ENCODE measurements at places on chromosomes 13 and 19.

GRCh38 chr13:97261254-97262005 is 39.3 kb downstream of the MBNL2 start:
- no peak for DNase-seq

DNA sequence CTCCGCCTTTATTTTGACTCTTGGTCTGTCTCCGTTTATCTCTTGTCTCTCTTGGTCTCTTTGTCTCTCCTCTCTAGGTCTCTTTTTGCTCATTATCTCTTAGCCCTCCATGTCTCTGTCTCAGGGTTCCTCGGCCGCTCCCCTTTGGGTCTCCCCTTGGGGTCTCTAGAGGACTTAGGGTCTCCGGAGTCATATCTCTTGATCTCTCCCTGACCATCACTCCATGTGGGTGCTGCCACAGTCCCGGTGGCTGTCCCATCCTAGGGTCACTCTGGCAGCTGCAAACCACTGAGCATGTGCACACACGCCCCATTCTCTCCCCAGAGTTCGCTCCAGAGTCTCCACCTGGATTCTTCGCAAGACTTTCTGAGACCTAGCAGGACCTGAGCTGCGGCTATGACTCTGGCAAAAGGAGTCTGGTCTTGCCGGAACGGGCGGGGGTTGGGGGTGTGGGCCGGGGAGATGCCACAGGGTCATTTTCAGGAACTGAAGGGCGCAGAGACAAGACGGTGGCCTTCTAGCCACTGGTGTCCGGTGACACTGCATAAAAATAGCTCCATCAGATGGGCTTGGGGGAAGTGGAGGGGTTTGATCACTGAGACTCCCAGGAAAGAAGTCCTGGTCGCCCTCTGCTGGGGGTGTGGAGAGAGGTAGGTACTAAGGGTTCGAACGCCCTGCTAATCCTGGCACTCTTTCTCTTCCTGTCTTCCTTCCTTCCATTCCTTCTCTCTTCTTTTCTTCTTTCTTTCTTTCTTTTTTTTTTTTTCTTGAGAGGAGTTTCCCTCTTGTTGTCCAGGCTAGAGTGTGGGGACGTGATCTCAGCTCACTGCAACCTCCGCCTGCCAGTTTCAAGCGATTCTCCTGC is 1.2 kb upstream of the KCNA7 start:
- no peak for DNase-seq

DNA sequence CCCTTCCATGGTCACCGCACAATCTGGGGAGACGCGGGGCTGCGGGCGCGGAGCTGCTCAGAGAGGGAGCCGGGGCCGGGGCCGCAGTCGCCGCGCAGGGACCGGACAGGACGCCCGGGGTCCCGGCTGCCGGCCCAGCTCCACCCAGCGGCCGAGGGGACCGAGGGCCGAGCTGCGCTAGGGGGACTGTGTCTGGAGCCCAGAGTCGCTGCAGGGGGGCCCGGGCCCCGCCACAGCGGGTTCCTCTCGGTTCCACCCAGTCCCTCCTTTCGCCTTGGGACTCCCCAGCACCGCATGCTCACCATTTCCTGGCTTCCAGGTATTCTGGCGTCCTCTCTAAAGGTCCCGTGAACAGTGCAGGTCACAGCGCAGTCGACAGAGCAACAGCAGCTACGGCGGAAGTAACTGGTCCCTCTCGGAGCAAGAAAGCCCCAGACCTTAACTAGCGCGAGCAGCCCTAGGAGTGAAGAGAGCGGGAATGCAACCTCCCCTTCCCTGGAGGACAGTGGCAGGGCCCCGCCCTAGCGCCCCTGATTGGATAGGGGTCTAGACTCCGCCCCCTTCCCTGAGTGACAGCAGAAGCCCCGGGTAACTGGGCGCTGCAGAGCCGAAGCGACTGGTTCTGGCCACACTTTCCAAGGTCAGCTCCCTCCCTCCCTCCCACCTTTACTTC is at the start of gene ZNF878:
ZNF878 (minus strand) TSS at position 465 of the 673 bp plus-strand sequence; CDS start at position 305, 160 bp downstream.
- no peak for DNase-seq

GRCh38 chr13:35984287-35984686 is 146.9 kb downstream of the DCLK1 start:
- DNase-seq = no peak

GRCh38 chr19:28864577-28865042 is 348.3 kb downstream of the UQCRFS1 start:
- DNase-seq = no peak

DNA sequence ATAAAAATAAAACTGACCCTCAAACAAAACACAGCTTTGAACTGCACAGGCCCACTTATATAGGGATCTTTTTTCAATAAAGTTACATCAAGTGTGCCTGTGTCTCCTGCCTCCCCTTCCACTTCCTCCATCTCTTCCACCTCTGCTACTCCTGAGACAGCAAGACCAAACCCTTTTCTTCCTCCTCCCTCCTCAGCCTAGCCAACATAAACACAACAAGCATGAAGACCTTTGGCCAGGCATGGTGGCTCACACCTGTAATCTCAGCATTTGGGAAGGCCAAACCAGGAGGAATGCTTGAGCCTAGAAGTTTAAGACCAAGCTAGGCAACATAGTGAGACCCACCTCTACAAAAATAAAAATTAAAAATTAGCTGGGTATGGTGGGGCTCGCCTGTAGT is 72.6 kb downstream of the ELF1 start:
- no peak for DNase-seq

- DNase-seq = peak; percentile 94
Observed at GRCh38 chr19:639253-640160, at the start of gene FGF22. TSS of gene FGF22 (plus strand) at chr19:639879. CDS start at chr19:639926, 47 bp downstream.

GRCh38 chr13:40648841-40649240 is 17.6 kb downstream of the FOXO1 start:
- DNase-seq = no peak

GRCh38 chr19:38666663-38667511 is 19.4 kb downstream of the ACTN4 start:
- no peak for DNase-seq

DNA sequence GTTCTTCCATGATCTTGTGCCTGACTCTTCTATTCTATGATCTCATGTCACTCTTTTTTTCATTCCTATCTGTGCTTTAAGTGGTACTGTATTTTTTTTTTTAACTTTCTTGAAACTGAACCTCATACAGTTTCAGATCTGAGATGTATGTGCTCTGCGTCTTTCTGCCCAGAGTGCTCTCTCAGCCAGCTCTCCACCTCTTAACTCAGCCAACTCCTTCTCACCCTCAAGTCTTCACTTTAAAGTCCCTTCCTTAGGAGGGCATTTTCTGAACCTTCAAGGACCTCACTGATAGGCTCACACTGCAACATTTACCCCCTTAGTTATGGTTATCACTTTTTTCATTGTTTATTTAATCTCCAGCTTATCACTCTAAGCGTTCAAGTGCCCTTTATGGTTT is 158.7 kb downstream of the IRS2 start:
- no peak for DNase-seq

DNA sequence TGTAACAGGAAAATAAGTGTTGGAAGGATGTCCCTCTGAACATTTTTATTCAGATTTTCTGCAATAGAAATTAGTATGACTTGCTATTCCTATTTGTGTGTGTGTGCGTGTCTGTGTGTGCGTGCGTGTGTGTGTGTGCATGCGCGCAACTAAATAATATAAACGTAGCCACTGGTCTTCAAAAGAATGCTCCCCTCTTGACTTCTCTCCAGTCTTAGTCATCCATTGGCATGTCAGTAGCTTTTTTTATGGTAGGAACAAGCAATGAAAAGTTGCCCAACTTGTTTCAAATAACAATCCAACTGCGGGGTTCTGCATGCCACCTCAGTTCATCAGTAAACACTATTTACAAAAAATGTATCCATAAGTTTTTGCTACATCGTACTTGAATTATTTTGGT is 249.6 kb downstream of the GPC6 start:
- no peak for DNase-seq

- DNase-seq = no peak
Observed at GRCh38 chr19:46975011-46975924, 44.4 kb upstream of the NPAS1 start.

DNA sequence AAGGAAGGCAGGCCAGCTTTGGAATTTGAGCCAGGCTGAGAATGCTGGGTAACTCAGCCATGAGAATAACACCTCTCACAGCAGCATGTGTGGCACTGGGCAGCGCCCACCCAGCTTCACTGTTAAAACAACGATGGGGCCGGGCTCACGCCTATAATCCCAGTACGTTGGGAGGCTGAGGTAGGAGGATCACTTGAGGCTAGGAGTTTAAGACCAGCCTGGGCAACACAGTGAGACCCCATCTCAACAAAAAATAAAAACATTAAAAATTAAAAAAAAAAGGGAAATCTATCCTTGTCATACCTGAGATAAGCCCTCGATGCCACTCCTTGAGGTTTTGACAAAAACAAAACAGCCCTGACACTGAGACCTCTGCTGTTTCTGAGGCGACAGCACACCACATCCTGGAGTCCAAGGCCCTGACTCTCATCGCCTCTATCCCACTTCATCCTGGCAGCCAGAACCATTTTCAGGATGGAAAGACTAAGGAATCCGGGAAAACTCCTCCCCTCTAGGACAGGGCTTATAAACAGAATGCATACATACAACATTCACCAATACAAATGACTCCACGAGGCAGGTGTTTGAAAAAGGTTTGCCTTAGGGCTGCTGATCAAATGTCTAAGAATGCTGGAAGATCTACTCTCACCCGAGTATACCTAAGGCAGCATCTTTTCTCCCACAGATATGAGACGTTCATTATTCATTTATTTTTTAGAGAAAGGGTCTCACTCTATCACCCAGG is 22.6 kb upstream of the TIMM44 start:
- no peak for DNase-seq

- DNase-seq = no peak
Observed at GRCh38 chr13:44019651-44020050, 139.9 kb downstream of the LACC1 start.

DNA sequence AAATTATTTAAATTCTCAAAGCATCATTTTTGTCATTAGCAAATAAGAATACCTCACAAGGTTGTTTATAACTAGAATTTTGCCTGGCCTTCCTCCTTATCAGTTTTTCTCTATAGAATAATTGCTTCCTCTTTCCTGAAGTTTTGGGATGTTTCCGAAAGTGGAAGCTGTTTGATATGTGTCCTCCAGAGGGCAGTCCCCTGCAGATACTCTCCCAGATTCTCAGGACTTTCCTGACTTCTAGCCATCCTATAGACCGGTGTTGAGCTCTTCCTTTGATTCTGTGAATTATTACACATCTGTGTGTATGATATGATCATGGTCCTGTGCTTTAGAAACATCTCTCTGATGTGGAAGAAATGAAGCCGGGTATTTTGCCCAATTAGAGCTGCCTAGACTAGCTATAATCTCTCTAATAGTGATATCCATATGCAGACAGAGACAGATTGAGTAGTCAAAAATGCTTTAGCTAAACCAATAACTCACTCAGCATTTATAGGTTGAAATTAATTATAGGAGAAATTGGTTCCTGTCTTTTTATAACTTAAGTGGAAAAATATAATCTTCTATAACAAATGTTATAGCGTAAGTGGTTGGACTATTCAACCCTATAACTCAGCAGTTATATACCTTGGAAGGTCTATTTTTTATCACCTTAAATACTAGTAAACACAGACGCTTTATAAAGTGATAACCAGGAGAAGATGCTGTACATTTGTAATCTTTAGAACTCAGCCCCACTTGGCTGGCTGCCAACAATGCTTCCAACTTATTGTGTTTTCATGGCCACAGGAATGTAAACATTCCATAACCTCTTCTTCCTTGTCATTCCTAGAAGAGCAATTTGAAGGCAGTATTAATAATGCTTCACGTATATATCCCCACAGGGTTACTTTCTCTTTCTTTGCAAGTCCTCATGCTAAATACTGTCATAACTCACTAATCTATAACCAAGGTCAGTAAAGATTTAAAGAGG is 201.0 kb upstream of the RXFP2 start:
- no peak for DNase-seq

- no peak for DNase-seq
Observed at GRCh38 chr19:37961198-37961597, 54.2 kb downstream of the SIPA1L3 start.

GRCh38 chr13:113782472-113782871 is 23.4 kb downstream of the TMEM255B start:
- no peak for DNase-seq

DNA sequence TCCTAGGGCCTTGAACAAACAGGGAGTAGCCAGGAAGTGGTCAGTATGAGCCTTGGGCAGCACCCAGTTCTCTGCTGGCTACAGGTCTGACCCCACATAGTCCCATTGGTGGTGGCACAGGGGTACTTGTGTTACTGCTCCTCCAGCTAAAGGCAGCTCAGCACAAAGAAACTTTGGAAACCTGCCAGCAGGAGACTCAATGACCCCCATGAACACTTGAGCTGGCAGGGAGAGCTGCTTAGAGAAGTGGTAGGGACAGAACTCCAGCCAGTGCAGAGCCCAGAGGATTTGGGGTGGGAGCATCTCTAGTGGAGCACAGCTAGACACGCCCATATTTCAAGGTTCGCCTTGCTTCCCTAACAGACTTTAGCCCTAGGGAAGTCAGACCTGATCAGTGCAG is 10.4 kb upstream of the ZNF586 start:
- no peak for DNase-seq

DNA sequence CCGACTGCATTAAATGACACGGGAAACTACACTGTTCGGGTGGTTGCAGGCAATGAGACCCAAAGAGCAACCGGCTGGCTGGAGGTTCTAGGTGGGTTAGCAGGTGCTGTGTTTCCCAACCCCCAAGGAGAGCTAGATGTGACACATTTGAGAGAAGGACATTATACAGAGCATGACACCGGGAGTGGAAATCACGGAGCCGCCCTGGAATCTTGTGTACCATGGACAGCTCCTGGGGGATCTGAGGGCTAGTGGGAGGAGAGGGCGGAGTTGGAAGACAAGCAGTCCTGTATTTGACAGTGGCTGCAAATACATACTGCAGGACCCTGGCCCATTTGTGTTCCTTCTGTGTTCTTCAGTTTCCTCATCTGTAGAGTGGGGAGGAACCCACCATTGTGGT is 2.3 kb downstream of the CEACAM18 start:
- no peak for DNase-seq

GRCh38 chr13:25329706-25330105 is 28.3 kb downstream of the NUP58 start:
- DNase-seq = no peak

DNA sequence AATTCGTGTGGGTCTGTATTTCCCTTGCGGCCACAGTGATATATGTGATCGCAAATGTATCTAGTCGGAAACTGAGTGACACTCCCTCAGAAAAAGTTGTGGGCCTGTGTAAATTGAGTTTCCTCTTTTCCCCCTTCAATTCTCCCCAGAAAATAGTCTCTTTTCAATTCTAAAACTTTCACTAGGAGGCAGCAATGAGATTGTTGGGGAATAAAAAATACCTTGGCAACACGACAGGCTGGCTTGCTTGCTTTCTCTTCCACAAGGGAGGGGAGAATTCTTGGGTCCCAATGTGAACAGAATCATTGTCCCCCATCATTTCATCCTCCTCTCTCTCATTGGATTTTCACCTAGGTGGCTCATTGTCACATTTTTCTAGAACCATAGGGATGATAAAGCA is 3.7 kb upstream of the SOX21 start:
- DNase-seq = no peak

DNA sequence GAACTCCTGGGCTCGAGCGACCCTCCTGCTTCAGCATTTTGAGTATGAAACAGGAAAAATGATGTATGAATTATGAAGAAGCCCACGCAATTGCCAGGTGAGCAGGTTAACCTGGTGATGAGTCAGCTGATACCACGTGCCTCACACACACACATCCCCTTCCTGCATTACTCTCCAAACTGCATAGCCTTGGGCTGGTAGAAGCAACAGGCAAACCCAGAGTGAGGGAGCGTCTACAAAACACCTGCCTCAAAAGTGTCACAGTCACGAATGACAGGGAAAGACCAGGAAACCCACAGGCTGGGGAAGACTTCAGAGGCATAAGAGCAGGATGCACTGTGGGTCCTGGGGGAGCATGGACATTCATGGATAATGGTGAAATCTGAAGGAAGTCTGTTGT is 192.8 kb upstream of the IRS2 start:
- DNase-seq = no peak

All from stimulated activated CD8-positive, alpha-beta memory T cell treated with anti-CD3 and anti-CD28 coated beads, Interleukin-15, amount 100 ng/mL, for 24 hours (primary cell).